Activated CD8-positive, alpha-beta memory T cell treated with anti-CD3 and anti-CD28 coated beads for 4 hours (primary cell): ENCODE measurements at places on chromosomes 7 and 10.

GRCh38 chr10:87585565-87586514 lies 73.8 kb upstream of the PAPSS2 start:
- DNase-seq: no peak

DNA sequence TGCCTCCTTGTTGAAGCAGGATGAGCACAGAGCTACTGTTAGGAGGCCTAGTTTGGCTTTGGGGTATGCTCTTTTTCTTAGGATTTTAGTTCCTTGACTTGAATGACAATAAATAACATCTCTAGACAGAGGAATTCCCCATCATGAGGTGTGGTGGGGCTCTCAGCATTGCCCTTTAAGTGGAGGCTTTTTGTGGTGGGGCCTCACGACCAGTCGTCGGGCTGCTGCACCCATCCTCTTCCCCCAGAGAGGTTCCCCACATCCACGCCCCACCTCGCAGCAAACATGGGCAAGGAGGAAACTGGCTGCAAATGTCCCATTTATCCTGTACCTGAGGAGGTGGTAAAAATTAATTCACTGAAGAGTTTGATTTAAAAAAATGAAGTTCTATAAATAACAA lies 36.1 kb upstream of the TARP start:
- DNase-seq: no peak

- no peak for DNase-seq
Observed at GRCh38 chr7:8114175-8114574, 145.6 kb downstream of the GLCCI1 start.

GRCh38 chr10:17214526-17214925 lies 13.1 kb upstream of the TRDMT1 start:
- no peak for DNase-seq

GRCh38 chr10:131086094-131086493 lies 225.4 kb downstream of the TCERG1L start:
- DNase-seq: no peak
